NCI-H1694 (cell line): ENCODE measurements at places on chromosomes 12 and 14.

GRCh38 chr12:75489613-75490210, 9.2 kb downstream of the GLIPR1 start:
- no peak for DNase-seq

GRCh38 chr14:48247977-48248376, 572.6 kb upstream of the MDGA2 start:
- DNase-seq = no peak

DNA sequence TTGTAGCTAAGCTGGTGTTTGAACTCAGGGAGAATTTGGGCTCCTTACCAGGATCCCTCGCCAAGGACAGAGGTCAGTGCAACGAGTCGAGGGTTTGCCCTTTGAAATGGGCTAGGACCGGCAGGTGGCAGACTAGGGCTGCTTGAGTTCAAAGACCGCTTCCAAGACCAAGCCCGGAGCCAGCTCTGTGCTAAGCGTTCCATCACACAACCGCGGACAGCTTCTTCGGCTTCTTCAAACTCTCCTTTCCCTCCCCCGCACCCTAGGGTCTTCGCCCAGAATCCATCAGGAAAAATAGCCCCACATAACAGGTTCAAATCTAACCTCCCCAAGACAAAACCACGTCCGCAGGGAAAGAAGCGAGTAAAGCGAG, 705 bp upstream of the FLVCR2 start:
- DNase-seq = peak; percentile 75

GRCh38 chr14:104547998-104548700, 31.4 kb upstream of the C14orf180 start:
- DNase-seq = no peak

DNA sequence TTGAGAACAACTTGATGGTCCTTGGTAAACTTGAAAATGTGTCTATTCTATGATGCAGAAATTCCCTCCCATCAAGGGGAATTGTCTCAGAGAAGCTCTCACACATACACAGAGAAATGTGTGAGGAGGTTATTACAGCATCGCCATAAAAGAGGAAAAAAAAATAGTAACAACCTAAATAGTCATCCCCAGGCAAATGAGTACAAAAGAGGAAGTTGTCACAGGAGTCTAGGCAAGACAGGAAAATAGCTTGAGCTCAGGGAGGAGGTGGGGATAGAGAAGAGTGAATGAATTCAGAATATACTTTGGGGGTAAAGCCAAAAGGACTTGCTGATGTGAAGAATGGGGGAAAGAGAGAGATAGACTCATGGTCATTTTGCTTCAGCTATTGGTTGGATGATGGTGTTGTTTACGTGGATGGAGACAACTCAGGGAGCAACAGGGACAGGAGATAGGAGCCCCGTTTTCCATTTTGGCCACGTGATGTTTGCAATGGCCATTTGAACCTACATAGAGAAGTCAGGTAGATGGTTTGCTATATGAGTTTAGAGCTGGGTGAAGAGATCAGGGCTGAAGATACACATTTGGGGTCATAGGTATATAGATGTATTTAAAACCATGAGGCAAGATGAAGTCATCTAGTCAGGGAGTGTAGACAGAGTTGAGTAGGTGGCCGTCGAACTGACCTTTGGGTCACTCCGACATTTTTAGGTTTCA, 20.3 kb downstream of the LRRC74A start:
- DNase-seq = no peak

- DNase-seq = no peak
Observed at GRCh38 chr12:30191696-30192455, 408.1 kb upstream of the TMTC1 start.

- DNase-seq = peak; percentile 77
Observed at GRCh38 chr12:4908684-4909409, 858 bp upstream of the KCNA1 start.

DNA sequence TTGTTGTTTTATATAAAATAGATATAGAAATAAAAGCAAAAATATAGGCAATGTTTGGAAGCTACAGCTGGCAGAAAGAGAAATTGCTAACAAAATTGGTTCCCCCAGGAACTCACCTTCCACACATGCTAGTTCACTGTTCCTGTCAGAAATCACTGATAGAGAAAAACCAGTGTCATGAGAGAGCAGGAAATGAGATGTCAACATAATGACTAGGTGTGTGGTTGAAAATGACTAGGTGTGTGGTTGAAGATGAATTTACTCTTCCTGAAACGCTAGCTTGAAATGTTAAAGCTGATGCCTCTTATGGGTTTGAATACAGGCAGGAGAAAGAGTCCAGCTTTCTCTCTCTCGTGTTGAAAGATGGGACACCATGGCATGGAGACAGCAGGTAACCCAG, 216.3 kb downstream of the C12orf42 start:
- no peak for DNase-seq

GRCh38 chr12:116358893-116359761, 81.6 kb upstream of the MED13L start:
- DNase-seq = peak; percentile 49

- no peak for DNase-seq
Observed at GRCh38 chr12:121217063-121217462, 7.1 kb downstream of the P2RX4 start.

GRCh38 chr14:29227631-29228030, 461.0 kb downstream of the FOXG1 start:
- peak; percentile 78 for DNase-seq

- DNase-seq = no peak
Observed at GRCh38 chr12:12510551-12510950, 52.1 kb downstream of the DUSP16 start.

- DNase-seq = no peak
Observed at GRCh38 chr14:101442451-101442850, 118.8 kb upstream of the DIO3 start.

DNA sequence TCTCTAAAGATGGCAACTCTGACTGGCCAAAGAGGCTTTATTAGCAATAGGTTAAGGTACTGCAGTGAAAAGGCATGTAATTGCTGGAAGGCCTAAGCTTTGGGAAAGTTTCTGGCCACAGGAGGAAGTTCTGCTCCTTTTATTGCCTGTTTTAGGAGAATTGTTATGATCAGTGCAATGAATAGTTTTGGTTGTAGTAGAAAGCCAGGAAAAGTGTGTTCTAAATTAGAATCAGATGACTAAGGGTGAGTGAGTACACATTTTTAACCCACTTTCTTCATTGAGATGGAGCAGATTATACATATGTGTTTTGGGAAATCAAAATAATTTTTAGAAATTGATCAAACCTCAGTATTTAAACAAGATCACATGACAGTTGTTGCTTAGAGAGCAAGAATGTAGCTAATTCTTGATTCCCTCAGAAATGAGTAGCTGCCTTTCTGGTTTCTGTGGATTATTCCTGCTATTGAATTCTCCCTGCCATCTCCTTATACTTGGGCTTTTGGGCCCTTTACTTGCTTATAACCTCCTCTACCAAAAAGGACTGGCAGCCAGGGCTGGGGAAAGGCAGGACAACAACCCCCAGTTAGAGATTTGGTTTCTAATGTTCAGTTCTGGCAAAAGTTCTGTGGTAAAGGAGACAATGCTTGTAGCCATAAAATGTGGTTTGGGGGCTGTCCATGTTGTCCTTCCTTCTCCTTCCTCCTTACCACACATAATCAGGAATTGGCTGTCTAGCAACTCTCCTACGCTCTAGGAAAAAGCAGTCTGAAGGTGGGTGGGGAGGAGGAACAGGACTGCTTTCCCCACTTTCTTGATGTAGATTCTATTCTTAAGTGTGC, 217.1 kb downstream of the SLC38A4 start:
- no peak for DNase-seq

- no peak for DNase-seq
Observed at GRCh38 chr14:105323663-105324062, 9.1 kb downstream of the PACS2 start.

- DNase-seq = no peak
Observed at GRCh38 chr12:125137766-125138344, 72.6 kb downstream of the AACS start.

- DNase-seq = no peak
Observed at GRCh38 chr14:99251721-99252120, 20.3 kb downstream of the BCL11B start.

GRCh38 chr12:130431176-130431575, 93.5 kb downstream of the PIWIL1 start:
- no peak for DNase-seq

DNA sequence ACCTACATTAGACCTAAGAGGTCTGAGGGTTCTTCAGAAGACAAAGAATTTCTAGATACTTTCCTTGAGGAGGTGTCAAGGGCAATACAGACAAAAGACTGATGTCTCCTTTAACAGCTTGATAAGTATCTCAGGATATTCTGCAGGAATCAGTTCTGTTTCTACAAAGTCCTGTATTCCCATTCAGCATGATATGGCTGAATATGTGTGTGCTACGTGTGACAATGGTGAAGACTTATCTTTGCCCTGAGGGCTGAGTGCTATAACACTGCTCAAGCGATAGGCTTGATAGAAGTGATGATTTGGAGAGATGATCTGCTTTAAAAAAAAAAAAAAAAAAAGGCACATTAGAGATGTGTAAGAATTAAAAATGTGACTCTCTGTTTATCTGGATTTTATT, 429.7 kb downstream of the EGLN3 start:
- DNase-seq = no peak

DNA sequence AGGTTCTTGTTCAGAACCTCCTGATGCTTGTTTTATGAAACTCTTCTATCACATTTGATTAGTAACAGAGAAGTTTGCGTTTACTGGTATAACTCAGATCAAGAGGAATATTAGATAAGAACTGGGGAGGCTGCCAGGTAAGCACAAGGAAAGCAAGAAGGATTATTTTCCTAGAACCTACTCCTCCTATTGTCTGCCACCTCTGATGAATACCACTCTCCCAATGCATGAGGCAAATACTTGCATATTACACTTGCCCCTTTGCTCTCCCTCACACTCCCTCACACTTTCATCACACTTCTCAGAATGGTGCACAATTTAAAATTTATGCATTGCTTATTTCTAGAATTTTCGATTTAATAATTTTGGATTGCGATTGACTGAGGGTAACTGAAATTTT, 43.6 kb downstream of the LIN7A start:
- no peak for DNase-seq

DNA sequence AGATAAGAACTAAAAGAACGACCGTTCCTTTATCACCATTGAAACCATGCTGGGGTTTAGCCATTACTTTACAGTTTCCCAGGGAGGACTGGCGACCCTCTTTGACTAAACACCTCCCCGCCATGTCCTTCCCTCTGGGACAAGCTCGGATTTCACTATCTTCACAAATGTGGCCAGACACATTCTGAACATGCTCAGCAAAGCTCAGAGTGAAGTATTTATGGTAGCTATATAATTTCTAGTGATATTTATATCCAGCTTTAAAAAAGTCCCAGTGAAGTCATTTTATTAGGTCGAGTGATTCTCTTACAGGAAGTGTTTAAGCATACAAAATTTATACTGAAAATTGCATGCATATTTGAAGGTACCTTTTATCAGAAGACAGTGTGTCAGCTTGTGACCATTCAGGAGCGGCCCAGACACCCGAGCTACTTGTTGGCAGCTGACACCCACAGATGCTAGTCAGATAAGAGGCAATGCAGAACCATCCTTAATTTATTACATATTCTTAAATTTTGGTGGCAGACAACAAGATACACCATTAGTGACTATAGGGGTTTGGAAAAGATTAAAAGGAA, 36.8 kb downstream of the NIN start:
- DNase-seq = no peak

DNA sequence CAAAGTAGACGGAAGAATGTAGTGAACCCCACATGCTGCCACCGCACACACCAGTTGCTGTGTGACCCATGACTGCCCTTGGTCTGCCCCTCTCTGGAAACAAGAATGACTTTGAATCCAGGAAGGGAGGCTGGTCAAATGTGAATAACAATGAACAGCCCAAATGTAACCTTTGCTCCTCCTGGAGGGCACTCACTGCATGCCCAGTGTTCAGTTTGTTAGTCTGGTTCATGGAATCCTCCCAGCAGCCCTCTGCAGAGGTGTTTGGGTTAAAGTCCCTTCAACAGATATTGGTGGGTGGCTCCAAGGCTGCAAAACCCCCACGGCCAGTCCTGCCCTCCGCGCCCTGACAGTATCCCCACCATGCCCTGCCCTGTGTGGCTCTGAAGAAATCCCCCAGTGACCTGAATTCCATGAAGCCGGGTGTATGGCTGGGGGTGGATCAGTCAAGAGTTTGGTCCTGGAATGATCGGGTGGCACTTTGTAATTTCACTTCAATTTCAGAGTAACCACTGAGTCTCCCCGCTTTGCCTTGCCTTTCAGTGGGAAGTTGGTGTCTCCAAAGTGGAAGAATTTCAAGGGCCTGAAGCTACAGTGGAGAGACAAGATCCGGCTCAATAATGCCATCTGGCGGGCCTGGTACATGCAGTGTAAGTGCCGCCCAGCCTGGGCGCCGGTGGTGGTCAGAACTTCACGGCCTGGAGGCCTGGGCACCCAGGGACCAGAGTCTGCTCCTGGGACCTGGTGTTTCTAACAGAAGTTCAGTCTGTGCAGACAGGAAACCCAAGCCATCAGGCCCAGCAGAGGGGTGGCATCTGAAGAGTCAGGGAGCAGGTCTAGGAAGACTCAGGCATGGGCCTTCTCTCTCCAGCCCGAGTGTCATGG, 47.1 kb downstream of the IL31 start:
- no peak for DNase-seq

DNA sequence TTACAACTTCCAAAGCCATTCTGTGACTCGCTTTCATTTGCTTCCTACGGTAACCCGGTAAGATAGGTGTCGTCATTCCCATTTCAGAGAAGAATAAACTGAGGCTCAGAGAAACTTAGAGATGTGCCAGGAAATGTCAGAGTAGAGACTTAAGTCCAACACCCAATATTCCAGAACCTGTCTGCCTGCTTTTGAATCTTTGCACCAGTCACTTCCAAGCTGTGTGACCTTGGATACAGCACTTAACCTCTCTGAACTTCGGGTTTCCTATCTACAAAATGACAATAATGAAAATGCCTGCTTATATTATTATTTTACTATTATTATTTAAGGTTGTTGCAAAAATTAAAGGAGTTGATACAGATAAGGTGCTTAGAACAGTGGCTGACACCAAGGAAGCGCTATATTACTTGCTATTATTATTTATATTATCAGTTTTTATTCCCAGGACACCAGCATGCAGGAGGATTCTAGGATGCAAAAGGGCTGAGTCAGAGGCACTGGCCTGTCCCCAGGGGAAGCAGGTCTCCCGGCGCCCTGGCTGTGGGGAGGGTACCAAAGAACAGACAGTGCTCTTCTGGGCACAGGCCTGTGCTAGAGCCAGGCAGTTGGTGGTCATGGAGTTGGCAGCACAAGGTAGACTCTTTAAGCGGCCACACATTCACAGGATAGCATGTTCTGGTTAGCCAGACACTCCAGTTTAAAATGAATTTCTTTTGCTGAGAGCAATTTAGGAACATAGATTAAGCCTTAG, 5.4 kb downstream of the HSPB8 start:
- DNase-seq = no peak

- peak; percentile 73 for DNase-seq
Observed at GRCh38 chr12:93100610-93101009, 171.5 kb upstream of the EEA1 start.

GRCh38 chr12:45668641-45669040, 60.9 kb upstream of the ARID2 start:
- no peak for DNase-seq

GRCh38 chr14:63483315-63483714, 59.9 kb downstream of the PPP2R5E start:
- no peak for DNase-seq
